Stimulated activated naive CD4-positive, alpha-beta T cell treated with Interleukin-2 at 50 U/mL for 16 hours (primary cell): ENCODE measurements at places on chromosomes 1 and 21.

DNA sequence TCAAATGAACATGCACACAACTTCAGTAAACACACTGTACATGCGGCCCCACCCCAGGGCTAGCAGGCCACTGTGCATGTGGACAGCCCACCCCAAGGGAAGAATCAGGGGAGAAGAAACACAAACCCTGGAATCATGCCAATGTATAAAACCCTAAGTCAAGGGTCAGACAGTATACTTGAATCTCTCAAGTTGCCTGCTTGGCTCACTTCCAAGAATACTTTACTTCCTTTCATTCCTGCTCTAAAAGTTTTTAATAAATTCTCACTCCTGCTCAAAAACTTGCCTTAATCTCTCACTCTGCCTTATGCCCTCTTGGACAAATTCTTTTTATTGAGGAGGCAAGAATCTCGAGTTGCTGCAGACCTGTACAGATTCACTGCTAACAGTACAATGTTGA, 231.2 kb upstream of the CACYBP start:
- DNase-seq, result no peak

- DNase-seq, result no peak
Observed at GRCh38 chr1:211965108-211965805, 70.1 kb downstream of the INTS7 start.

- DNase-seq, result no peak
Observed at GRCh38 chr21:42474043-42474831, 21.8 kb downstream of the RSPH1 start.

GRCh38 chr21:26777166-26777565, 68.0 kb downstream of the ADAMTS1 start:
- no peak for DNase-seq

- DNase-seq, result no peak
Observed at GRCh38 chr1:204191456-204191855, 4.8 kb downstream of the KISS1 start.

- peak; percentile 9 for DNase-seq
Observed at GRCh38 chr1:36342426-36343185, 19.2 kb upstream of the EVA1B start.

GRCh38 chr1:201916649-201917249, 28.1 kb downstream of the SHISA4 start:
- no peak for DNase-seq

- no peak for DNase-seq
Observed at GRCh38 chr1:49435291-49435690, 588.5 kb downstream of the AGBL4 start.

DNA sequence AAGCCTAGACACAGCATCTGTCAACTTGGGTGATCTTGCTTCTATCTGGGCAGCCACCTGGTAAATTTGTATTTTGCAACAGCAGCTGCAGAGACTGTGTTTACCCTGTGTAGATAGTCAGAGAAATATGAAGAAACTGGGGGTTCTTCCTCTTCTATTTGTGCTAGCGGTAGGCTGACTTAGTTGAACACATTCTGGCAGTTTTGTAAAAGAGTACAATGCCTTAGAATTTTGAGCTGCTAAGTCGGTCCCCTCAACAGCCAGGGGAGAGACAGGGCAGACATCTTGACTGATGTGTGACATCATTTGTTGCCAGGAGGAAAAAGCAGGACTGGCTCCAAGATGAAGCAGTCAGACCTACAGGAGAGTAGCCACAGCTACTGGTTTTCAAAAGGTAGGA, 53.7 kb downstream of the KCNJ6 start:
- no peak for DNase-seq
